Caudate nucleus (tissue), 63 donors: ENCODE measurements at places on chromosomes 13 and 19.

GRCh38 chr19:30634131-30634830 lies 262.1 kb downstream of the ZNF536 start:
- DNase-seq, result no peak

DNA sequence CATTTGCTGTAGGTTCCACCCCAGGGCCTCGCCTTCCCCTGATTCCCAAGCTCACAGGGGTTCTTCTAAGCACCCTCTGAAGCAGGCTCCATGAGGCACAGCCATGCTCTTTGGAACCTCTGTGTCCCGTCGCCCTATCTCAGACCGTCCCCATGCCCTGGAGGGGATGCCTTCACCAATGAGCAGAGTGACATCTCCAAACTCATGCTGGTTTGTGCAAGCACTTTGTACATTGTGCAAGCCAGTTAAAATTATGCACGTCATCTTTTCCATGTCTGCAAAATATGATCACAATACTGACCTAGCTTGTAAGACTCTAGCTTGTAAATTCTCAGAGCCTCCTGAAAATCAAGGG lies 46.5 kb upstream of the RAP2A start:
- DNase-seq, result no peak

DNA sequence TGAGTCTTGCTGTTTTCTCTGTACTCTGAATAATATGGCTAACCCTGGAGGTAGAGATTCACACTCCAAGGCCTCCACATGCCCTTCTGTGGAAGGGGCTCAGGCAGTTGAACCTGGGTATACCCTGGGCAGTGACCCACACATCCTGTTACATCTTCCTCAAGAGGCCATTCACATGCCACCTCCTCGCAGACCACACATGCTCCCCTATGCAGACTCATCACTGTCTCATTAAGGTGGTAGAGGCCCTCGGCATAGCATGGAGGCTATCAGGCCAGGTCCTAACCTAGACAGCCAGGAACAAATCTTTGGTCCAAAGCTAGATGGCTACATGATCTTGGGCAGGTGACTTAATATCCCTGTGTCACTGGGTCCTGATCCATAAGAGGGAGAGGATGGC lies 363.9 kb upstream of the ZNF507 start:
- DNase-seq, result no peak

- no peak for DNase-seq
Observed at GRCh38 chr13:87884884-87885283, 213.7 kb downstream of the SLITRK5 start.

GRCh38 chr19:12912571-12912970 lies 6.5 kb downstream of the SYCE2 start:
- DNase-seq, result no peak

DNA sequence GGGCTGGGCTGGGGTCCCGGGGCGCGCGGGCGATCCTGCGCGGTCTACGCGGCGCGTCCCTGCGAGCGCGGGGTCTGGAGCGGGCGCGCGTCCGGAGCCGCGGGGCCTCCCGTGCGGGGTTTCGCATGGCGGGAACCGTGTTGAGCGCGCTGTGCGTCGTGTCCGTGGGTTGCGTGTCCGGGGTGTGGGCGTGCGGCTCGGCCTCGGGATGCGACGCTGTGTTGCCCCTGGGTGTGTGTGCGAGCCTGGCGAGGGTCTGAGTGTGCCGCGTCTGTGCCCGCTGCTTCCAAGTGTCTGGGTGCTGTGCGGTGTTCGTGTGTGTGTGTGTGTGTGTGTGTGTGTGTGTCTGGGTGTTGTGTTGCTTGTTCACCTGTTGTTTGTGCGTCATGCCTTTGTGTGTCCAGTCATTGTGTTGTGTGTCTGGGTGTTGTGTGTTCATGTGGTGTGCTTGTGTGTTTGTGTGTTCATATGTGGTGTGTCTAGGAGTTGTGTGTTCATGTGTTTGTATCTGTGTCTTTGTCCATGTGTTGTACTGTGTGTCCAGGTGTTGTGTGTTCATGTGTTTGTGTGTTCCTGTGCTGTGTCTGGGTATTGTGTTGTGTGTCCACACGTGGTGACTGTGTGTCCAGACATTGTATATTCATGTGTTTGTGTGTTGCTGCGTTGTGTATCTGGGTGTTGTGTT lies 552 bp downstream of the PLK5 start:
- DNase-seq, result no peak

- DNase-seq, result no peak
Observed at GRCh38 chr19:2978166-2978767, 903 bp downstream of the TLE6 start.

DNA sequence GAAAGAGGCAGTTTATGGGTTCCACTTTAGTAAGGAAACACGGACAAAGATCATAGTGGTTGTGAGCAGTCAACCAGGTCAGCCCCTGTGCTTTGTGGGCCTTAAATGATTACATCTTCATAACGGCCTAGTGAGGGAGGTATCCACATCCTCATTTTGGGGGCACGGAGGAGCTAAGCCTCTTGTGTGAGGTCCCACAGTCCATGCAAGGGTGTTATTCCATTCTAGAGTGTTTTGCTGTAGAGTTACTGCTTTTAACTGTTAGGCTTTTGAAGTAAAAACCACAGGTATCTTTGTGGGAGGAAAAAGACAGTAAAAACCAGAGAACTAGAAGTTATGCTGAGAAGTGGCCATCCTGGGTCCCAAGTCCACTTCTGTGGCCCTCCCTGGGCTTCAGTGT lies 4.0 kb downstream of the NOP53 start:
- DNase-seq, result no peak

GRCh38 chr13:101835920-101836319 lies 383.4 kb downstream of the ITGBL1 start:
- DNase-seq, result no peak

- DNase-seq, result no peak
Observed at GRCh38 chr13:112446867-112447266, 70.7 kb downstream of the SPACA7 start.

- no peak for DNase-seq
Observed at GRCh38 chr19:43700395-43701000, 15.4 kb upstream of the IRGC start.

DNA sequence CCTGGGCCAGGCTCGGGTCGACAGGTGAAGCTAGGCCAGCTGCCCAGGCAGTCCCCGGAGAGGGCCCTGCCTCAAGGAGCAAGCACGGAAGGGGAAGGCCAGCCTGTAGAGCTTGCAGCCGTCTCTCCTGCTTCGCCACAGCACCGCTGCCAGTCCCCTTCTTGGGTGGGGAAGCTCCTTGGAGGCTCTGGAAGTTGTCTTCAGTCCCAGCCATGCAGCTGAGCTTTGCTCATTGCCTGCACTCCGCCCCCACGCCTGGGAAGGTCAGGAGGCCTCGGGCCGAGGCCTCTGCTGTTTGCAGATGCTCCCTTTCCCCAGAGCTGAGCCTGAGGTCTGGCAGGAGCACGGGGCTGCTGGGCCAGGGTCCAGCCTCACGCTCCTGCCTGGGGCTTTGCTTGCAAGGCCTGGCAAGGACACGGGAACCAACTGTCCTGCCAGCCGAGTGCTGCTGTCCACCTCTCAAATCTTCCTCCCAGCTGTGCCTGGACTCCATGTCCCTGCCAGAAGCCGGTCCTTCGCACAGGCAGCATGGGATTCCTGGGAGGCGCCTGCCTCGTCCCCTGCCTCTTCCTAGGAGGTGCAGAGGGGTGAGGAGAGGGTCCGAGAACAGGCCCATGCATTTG lies 13.3 kb downstream of the PLEKHF1 start:
- DNase-seq, result no peak

DNA sequence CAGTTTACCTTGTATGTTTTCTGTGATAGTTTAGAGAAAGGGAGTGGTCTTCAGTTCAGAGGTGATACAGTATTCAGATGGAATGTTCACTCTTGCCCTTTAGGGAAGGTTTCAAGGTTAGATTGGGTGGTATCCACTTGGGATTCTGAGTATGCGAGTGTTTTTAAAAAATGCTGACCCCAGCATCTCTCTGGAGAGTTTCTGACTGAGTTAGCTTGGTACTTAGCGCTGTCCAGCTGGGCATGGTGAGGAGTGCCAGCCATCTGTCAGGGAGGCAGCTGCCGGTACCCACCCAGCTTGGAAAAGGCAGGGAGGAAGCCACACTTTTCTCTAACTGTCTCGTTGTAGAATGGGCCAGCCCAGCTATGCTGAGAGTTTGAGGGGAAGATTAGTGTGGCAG lies 63.3 kb downstream of the ARHGEF7 start:
- DNase-seq, result no peak

- DNase-seq, result no peak
Observed at GRCh38 chr19:38690146-38690545, 42.7 kb downstream of the ACTN4 start.

GRCh38 chr13:93554514-93554913 lies 327.9 kb downstream of the GPC6 start:
- no peak for DNase-seq

GRCh38 chr13:25630329-25630900 lies 258.6 kb downstream of the ATP8A2 start:
- no peak for DNase-seq

- no peak for DNase-seq
Observed at GRCh38 chr19:8607386-8607785, 3.1 kb downstream of the ADAMTS10 start.

GRCh38 chr19:2807379-2808128 lies 12.1 kb upstream of the ZNF554 start:
- no peak for DNase-seq

- DNase-seq, result no peak
Observed at GRCh38 chr13:29369060-29369743, 226.3 kb downstream of the SLC7A1 start.

DNA sequence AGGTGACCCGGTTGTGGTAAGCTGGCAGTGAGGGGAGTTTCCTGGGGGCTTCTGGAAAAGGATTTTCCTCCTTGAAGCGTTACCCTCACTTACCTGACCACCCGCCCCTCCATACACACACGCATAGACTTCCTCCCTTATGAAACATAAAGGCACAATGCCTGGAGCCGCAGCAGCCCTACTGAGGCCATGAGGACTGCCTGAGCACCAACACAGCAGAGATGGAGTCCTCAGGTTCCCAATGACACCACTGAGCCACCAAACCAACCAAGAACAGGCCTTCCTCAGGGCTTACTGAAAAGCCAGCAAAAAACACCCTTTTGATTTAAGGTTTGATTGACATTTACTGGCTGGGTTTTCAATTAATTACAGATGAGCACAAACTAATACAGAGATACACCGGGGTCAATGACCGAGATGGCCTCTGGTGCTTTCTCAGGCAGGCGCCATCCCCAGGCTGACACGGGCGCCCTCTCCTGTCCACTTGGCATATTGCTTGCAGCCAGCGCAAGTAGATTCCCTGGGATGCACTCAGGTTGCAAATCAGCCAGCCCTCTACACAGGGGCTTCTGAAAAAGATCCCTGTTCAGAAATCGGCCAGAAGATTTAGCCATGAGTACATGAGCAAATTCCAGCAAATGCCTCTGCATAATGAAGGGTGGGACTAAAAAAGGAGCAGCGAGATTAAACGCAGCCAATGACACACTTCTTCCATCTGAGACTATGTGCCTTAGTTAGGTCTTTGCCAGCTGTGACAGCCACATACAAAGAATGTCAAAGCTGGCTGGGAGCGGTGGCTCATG lies 14.8 kb downstream of the OPA3 start:
- DNase-seq, result peak; percentile 14

DNA sequence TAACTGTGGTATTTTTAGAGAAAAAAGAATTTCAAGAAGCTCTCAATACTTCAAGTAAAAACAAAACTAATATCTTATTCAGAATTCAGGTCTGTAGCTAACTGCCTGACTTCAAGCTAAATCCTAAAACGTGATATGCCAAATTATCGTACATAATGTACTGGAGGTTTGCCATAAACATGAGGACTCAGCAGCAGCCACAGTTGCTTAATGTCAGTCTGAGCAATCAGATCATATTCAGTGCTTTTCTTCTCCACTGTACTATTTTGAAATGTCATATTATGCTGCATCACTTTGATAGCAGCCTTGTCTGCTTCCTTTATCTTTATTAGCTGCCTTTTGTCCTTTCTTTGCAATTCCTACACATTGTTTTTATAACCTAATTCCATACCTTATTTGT lies 265.1 kb upstream of the EDNRB start:
- DNase-seq, result no peak

DNA sequence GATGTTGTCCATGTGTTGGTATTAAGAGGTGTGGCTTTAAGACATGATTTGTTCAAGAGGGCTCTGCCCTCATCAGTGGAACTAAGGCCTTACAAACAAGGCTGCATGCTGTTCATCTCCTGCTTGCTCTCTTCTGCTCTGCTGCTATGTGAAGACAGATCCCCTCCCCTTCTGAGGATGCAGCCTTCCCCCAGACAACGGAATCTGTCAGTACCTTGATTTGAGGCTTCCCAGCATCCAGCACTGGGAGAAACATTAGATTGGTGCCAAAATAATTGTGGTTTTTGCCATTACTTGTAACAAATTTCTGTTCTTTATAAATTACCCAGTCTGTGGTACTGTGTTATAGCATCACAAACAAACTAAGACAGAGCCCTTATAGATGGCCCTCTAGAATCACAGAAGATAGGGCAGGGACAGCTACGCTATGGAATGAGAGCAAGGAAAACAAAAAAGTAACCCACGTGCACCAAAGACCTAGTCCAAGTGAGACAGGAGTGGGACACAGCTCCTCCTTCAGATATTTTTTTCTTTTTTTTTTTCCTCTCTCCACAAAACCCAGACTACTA lies 151.5 kb upstream of the RXFP2 start:
- DNase-seq, result no peak
